ENCODE measurements at places on chromosomes 4 and X.
A peak's percentile ranks its signal among the peaks of the same experiment; 100 is the strongest.

DNA sequence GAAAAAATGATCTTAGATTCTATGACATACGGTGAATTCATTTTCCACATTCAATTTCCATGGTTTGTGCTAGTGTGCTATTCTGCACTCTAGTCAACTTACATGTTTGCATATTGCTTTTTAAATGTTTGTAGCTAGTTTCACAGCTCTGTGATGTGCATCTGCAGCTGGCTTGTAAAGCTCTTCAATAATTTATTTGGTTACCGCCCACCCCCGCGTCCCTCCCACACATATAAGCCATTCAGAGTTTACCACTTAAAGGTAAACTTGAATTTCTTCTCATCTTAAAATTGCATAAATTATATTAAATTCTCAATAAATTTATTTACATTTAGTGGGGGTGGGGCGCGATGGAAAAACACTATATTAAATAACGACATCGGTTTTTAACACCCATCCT, 291 bp upstream of the NBDY start:
- DNase-seq, result peak; percentile 25

- no peak for DNase-seq
Measured at GRCh38 chrX:70445951-70446350, 1.3 kb downstream of the DLG3 start.

DNA sequence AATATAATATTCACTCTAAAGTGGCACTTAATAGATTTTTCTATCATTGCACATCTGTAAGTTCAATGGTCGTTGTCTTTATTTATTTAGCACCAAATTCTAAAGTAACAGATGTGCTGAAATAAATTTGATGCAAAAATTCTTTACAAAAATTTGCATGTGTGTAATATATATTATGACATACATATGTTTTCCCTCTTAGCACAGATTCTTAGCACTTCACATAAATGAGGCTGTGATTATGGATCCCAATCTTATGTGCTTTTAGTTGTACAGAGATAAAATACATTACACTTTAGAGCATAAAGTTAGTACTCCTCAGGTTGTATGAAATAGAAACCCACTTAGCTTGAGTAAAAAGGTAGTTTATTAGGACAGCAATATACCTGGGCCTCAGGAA, 915.1 kb downstream of the ADGRL3 start:
- no peak for DNase-seq

GRCh38 chrX:31093639-31093975, 21.8 kb upstream of the FTHL17 start:
- no peak for DNase-seq

DNA sequence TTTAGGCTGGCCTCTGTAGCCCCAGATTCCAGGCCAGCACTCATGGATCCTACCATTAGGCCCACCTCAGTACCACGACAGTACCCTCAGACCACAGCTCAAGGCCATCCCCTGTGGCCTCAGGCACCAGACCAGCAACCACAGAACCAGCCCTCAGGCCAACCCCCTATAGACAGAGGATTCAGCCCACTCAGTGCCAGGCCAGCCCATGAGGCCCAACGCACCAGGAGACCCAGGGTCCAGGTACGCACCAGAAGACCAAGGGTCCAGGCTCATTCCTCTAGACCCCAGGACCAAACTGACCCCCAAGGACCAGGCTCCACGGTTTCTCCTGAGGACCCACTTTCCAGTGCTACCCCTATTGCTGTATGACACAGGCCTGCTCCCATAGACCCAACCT, 39.5 kb upstream of the MAGEC2 start:
- DNase-seq, result no peak

GRCh38 chr4:7377223-7377865, 57.4 kb downstream of the PSAPL1 start:
- DNase-seq, result no peak

- no peak for DNase-seq
Measured at GRCh38 chr4:31390849-31391248, 670.7 kb downstream of the PCDH7 start.

GRCh38 chr4:100889898-100890297, 372.1 kb upstream of the EMCN start:
- no peak for DNase-seq

DNA sequence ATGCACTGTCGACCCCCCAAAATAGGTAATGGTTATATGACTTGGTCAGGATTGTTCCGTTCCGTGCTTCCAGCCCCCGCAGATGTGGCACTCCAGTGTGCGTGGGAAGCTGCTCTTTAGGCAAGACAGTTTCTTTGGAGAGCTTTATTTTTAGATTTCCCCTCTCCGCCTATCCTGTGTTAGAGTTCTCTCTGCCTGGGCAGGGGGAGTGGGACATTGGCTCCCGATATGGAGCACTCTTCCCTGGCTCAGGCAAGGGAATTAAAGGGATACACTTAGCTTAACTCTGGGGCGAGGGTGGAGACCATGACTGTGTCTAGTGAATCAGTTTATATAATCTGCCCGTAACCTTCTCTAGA, 36.0 kb downstream of the DLG3 start:
- no peak for DNase-seq

GRCh38 chr4:182212211-182212761, 30.9 kb upstream of the TENM3 start:
- DNase-seq, result peak; percentile 26

- no peak for DNase-seq
Measured at GRCh38 chrX:38081909-38082308, 75.6 kb downstream of the SYTL5 start.

- DNase-seq, result no peak
Measured at GRCh38 chr4:147453561-147454141, 27.2 kb upstream of the EDNRA start.

GRCh38 chr4:70179811-70180210, 15.7 kb upstream of the ODAM start:
- DNase-seq, result no peak

GRCh38 chr4:181293541-181293940, 949.7 kb upstream of the TENM3 start:
- no peak for DNase-seq

DNA sequence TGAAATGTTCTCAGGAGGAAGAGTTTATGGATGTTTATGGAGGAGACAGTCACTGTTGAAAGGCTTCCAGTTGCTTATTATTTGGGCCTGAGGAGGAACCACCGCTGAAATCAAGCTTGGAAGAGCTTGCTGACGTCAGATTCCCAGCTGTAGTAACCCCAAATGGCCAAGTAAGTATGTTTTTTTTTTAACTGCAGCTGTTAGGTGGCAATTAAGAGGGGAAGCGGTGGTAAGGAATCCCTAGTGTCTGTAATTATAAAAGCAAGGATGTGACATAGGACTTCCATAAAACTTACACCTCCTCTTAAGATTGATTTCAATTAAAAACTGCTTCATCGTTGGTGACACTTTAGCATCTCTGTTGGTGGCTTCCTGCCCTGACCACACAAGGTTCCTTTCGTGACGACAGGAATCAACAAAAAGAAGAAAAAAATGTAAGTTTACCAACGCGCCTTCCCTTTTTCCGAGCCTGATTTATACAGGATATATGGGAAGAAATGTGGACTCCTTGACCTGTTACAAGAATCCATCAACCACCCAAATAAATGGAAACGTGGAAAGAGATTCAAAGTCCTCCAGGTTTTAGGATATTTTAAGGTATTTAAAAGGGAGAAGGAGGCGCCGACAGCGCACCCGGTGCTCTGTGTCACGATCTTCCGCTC, 884 bp downstream of the RELL1 start:
- no peak for DNase-seq

GRCh38 chr4:177964061-177964460, 521.8 kb upstream of the AGA start:
- no peak for DNase-seq

DNA sequence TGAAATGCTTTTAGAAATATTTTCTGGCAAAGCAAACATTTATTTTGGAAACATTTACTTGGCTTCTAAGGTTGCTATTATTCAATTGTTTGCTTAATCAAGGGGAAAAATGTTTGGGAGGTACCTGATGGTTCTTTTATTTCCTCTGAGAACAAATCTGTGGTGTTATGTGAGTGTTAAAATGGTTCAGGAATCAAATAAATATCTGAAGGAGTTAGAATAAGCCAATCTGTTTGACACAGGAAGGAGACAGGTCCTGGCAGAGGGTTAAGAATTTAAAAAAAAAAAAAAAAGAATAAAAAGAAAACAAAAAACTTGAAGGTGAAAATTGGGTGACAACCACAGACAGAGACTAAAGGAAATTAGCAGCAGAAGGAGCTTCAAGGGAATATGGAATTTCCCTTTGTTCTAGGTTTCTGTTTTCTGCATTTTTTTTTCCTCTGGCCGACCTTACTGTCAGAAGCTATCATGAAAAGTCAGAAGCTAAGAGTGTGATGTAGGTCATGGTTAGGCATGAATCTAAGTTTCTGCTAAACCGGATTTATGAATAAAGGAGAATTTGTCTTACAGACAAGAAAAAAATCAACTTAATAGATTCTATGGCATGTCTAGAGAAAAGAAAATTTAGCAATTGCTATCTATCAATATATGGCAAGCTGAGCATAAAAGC, 78.6 kb upstream of the PNPLA4 start:
- no peak for DNase-seq

DNA sequence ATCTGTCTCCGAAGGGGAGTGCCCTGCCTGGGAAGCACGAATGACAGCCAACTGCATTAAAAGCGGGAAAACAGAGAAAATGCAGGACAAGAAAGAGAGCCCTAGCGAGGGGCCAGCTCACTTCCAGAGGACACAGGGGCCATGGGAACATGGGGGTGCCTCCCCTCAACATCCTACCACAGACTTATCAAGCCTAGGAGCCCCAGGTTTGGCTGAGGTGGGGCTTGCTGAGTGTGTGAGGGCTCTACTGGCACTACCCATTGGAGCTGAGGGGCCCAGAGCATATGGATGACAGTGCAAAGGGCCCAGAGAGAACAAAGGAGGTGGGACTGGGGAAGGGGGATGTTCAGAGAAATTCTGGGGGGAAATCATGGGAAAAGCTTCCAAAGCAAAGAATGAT, 101.8 kb downstream of the PJA1 start:
- DNase-seq, result no peak

DNA sequence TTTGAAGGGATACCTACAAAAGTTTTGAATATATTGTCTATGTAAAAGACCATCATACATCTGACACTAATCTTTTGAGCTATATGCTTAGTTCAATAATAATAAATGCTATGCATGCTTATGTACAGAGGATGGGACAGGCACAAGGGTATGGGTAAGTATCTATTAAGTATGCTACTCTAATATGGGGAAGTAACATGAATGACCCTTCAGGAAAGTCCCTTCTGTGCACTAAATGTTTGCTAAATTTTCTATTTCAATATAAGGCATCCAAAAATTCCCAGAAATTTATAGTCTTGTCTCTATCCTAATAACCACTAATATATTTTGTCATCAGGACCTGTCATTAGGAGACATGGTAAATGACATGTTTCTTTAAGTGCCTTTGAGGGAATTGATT, 19.0 kb downstream of the ATP8A1 start:
- no peak for DNase-seq

- no peak for DNase-seq
Measured at GRCh38 chrX:12282991-12283390, 144.7 kb downstream of the FRMPD4 start.

DNA sequence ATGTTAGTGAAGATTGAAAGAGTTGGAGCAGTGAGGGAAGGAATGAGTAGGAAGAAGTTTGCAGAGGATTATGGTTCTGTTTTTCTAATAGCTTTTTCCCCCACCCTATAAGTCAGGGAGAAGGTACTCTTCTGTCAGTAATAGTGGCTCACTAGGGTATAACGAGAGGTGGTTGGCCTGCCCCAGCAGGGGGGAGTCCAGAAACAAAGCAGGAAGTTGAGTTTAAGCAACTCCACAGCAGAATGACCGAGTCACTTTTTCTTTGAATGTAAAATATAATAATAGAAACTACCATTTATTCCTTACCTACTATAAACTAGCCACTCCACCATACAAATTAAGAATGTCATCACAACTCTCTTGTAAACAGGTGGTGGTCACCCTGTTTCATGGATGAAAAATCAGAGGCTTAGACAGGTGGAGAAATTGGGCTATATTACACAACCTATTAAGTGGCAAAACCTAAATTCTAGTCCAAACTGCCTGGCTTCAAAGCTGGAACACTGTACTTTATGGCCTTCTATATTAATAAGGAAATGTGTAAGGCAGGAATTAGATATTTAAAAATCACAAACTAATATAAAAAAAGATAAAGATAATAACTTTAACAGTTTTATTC, 21.9 kb downstream of the AP1AR start:
- DNase-seq, result no peak

DNA sequence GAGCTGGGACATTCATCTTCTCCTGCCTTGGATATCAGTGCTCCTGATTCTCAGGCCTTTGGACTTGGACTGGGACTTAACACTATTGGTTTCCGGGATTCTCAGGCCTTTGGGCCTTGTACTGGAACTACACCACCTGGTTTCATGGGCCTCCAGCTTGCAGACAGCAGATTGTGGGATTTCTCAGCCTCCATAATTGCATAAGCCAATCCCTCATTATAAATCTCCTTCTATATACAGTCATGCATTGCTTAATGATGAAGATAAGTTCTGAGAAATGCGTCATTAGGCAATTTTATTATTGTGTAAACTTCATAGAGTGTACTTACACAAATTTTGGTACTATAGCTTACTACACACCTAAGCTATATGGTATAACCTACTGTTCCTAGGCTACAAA, 8.9 kb upstream of the CCNG2 start:
- DNase-seq, result no peak

Measured in NCI-H1105 (cell line).